ENCODE measurements at places on chromosomes 3 and 15.

DNA sequence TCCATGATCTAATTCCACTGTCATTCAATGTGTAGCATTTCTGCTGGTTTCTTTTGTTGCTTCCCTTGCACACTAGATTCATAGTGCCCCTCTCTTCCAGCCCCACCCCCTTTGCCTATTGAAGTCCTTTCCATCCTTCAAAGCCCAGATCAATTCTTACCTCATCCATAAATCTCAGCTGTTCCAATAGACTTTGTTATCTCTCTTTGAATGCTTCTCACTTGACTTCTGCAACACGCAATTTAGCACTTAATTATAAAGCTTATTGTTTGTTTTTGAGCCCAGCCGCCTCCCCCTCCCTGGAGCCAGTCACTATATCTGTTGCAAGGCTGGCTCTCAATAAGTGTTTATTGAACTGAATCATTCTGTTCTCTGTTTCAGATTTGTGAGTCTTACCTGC lies 174.6 kb upstream of the TBL1XR1 start:
- DNase-seq = no peak

GRCh38 chr15:65423150-65423975 lies 616 bp upstream of the IGDCC4 start:
- DNase-seq = no peak

DNA sequence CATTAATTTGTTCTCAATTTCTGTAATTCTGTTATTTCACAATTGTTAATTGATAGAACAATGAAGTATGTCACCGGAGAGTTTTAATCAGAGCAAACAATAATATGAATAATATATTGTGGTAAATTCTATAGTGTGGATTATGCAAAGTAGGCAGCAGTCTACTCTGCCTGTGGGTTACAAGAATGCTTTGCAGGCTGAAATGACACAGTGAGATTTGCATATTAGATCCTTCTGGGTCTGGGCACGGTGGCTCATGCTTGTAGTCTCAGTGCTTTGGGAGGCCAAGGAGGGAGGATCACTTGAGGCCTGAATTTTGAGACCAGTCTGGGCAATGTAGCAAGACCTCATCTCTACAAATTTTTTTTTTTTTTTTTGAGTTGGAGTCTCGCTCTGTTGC lies 12.5 kb downstream of the COPG1 start:
- no peak for DNase-seq

GRCh38 chr3:140096037-140096436 lies 161.1 kb downstream of the CLSTN2 start:
- no peak for DNase-seq

DNA sequence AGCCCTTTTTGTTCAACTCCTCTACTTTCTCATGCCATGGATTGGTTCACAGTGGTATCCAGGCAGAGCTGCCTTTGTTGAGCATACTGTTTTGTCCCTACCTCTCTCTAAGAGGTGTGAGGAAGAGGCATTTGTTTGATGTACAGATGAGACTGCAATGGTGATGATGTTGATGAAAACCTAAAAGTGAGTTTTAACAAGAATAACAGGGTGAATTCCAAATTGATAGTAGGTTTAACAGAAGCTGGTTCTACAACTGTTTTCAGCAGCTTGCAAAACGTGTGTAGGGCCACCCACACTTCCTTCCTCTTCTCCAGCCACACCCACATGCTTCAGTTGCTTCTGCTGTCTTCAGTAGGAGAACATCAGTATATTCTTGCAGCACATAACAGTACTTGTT lies 10.2 kb downstream of the SNRK start:
- no peak for DNase-seq

DNA sequence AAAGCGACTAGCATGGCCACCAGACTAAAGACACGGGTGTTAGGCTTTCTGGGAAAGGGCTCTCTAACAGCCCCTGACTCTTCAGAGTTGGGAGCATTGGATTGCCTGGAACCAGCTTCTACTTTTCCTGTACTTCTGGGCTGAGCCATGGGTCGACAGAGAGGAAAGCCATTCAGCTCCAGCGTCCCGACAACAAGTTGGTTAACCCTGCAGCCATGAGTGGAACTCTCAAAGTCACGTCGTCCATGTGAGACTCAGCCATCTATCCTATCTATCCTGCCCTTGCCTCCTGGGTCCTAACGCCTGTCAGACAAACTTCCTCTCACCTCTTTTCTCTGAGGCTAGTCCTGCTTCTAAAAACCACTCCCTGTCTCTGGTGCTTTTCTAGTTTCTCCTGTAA lies 32.6 kb upstream of the TBC1D5 start:
- no peak for DNase-seq

- DNase-seq = no peak
Measured at GRCh38 chr3:46414739-46415138, 7.7 kb downstream of the CCRL2 start.

GRCh38 chr15:74520407-74520806 lies 20.6 kb upstream of the ARID3B start:
- no peak for DNase-seq

GRCh38 chr3:57971975-57972374 lies 36.2 kb upstream of the FLNB start:
- DNase-seq = no peak

GRCh38 chr3:143809121-143809621 lies 39.1 kb downstream of the SLC9A9 start:
- no peak for DNase-seq

- DNase-seq = no peak
Measured at GRCh38 chr3:111351334-111351733, 190.7 kb upstream of the CD96 start.

GRCh38 chr3:108124337-108125152 lies 33.7 kb upstream of the CD47 start:
- DNase-seq = no peak

- no peak for DNase-seq
Measured at GRCh38 chr3:150179330-150179729, 208.6 kb upstream of the PFN2 start.

DNA sequence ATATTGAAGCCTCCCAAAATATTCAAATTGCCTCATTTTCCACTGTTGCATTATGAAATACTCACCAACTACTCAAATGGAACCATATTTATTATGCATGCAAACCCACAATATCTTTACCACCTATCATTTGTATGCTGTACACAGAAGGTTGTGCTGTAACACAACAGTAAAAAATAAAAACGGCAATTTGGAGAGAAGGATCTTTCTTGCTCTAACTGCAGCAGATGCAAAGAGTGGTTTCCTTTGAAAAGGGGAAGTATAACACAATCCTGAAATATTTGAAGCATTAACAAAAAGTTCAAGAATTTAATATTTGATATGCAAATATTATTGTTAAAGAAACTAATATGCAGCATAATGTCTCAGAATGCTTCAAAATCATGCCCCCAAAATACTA lies 244.5 kb upstream of the SUCLG2 start:
- DNase-seq = no peak

DNA sequence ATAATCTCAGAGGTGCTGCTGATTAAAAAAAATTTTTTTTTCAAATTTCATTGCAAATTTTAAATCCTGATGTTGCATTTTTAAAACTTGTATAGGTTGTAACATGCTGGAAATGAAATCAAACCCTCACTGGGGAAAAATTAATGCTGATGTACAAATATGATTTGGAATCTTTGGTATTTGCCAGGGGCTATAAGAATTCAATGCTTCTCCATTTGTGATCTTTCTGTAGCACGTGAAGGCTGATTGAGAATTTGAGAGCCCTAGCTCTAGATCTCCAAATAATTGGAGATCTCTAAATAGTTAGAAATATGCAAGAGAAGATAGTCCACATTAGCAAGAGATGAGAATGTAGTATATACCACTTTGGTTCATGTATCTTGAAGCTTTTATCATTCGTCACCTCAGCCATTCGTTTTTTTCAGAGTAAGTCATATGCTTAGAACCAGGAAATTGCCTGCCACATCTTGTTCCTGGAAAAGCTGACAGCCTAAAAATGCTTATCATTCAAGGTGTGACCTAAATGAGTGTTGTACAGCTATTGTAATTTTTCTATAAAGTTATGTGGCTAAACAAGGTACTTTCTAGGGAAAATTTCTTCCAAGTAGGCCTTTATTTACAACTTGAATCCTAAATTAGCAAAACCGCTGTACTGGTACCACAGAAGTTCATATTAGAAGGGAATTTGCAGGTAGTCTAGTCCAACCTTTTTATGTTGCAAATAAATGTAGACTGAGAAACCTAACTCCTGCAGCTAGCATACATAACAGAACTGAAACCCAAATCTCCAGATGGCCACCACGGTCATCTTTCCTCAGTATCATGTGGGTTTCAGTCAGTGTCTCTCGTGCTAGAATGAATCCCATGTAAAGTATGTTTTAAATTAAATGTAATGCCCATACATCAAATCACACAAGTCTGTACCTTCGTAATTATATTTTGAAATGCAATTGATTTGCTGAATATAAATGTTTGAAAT lies 48.5 kb downstream of the FNDC3B start:
- no peak for DNase-seq

GRCh38 chr3:162586591-162586990 lies 1090.0 kb downstream of the OTOL1 start:
- no peak for DNase-seq

GRCh38 chr15:38857814-38858213 lies 293.2 kb upstream of the RASGRP1 start:
- DNase-seq = no peak

DNA sequence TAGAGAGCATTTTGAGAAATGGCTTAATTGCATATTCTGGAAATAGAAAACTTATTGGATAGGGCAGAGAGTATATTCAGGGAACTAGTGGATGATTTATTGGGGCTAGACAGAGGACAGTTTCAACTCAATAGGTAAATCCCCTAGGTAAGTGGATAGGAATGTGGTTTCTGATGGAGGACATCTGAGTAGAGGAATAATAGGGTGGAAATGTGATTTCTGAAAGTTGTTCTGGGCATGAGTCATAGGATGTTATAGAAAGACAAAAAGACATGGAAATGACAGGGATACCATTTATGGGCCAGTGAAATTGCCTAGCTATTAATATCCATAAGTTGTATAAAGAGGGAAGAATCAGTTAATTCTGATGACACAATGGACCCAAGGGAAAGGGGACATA lies 563.3 kb upstream of the GOLIM4 start:
- DNase-seq = no peak

- no peak for DNase-seq
Measured at GRCh38 chr15:40355976-40356585, 1.9 kb upstream of the DISP2 start.

DNA sequence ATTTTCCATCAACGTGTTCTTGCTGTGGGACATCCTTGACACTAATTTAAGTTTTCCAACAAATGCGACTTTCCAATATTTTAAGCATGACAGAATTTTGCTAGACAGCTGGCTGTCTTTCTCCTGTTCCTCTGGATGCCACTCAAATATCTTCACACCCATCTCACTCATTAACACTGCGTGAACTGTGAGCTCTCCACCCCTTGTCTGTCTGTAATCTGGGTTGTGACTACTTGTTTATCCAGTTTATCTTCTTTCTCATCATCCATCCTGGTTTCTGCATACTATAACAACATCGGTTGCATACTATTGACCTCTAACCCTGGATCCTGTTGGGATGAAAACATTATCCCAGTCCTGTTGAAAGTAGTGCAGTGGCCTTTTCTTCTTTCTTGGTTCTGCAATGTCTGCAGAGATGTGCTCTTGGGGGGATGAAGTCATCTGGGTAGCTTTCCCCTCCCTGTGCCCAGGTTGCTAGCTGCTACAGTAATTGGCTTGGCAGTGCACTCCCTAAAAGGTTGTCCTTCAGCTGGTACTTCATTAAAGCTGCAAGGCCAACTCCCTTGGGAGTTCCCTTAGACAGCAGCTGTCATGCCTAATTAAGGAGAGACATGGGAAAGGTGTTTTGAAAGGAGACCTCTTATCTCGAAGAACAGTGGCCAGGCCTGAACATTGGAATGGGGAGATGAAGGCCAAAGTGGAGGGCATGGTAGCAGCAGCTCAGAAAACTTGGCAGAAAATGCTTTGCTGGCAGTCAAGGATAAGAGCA lies 24.7 kb downstream of the KAT2B start:
- DNase-seq = no peak

DNA sequence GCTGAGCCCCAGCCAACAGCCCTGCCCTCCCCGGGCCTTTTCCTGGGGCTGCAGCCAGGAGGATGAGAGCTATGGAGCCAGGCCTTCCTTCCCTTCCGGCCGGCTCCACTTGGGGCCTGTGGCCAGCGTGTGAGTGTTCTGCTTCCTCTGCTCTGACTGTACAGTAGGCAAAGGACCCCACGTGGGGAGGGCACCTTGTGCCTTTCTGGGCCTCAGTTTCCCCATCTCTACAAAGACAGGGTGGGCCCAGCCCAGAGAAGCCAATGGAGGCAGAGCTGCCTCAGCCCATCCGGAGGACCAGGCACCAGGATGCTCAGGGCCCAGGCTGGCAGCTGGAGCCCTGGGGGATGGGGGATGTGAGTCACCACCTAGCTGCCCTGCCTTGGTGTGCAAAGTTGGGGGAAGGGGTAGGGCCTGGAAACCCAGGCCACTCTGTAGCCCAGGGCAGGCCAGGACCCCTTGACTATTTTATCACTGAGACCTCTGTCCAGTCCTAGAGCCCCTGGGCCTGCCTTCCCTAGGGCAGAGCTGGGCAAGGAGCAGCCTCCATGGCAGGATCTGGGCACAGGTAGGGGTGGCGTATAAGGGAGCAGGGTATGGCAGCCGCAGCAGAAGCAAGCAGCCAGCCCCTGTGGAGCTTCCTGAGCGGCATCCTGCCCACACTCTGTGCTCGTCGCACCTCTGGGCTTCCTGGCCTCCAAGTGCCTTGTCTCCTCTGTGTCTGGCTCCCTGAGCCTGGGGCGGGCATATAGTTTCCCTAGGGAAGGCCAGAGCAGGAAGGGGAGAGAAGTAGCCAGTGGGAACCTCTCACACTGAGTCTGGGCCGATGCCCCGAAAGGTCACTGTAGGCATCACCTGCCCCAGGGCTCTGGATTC lies 1.8 kb downstream of the PSTPIP1 start:
- no peak for DNase-seq

DNA sequence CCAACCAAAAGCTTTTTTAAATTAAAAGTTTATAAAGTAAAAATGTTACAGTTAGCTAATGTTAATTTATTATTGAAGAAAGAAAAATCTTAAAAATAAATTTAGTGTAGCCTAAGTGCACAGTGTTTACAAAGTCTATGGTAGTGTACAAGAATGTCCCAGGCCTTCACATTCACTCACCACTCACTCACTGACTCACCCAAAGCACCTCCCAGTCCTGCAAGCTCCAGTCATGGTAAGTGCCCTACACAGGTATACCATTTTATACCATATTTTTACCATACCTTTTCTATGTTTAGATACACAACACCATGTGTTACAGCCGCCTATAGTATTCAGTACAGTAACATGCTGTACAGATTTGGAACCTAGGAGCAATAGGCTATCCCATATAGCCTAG lies 29.1 kb downstream of the SSR3 start:
- DNase-seq = no peak

DNA sequence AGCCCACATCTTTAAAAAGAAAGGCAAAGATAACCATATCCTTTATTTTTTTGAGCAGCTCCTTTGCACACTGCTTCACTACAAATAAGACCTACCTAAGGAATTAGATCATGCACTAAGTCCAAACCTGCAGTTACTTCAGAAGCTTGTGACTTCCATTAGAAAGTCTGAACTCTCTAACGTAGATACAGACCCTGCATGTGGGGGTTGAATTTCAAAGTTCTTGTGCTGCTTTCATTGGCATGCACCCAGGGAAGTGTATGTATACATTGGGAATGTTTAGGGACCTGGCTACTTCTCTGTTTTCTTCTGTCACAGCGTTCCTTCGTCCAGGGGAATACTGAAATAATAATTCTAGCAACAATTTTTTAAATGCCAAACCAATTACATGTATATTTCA lies 185.2 kb upstream of the IL12A start:
- no peak for DNase-seq

- no peak for DNase-seq
Measured at GRCh38 chr3:123405021-123405420, 43.9 kb downstream of the ADCY5 start.

Measured in nephron progenitor cell (in vitro differentiated cells).